ENCODE measurements at places on chromosomes 6 and 20.

DNA sequence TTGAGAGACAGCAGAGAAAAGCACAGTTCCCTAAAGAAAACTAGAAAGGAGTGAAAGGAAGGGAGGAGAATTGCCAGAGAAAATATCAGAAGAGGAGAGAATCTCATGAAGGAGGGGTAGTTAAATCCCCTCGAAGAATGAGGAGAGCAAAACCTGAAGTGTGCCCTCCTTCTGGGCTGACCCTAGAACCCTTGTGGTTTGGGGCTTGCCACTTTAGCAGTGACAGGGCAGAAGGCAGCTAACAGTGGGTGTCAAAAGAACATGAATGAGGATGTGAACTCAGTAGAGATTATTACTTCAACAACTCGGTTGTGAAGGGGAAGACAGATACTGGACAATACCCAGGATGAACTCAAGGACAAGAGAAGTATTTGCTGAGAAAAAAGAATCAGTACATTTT lies 73.6 kb downstream of the RALGAPA2 start:
- DNase-seq: no peak

- no peak for DNase-seq
Measured at GRCh38 chr6:90466154-90466940, 120.5 kb downstream of the MAP3K7 start.

DNA sequence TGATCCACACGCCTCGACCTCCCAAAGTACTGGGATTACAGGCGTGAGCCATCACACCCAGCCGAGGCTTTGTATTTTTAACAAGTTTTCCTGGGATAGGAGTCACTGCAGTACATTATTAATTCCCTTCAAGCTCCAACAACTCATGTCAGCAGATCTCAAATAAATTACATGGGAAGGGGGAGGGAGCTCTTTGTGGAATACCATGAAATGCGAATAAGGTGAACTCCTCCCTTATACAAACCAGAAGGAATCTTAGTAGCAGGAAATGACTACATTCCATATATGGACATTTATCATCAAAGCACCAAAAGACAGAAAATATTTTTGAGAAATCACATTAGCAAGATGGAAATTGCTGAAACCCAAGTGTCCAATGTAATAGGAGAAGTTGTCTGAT lies 2.9 kb downstream of the GSS start:
- no peak for DNase-seq

DNA sequence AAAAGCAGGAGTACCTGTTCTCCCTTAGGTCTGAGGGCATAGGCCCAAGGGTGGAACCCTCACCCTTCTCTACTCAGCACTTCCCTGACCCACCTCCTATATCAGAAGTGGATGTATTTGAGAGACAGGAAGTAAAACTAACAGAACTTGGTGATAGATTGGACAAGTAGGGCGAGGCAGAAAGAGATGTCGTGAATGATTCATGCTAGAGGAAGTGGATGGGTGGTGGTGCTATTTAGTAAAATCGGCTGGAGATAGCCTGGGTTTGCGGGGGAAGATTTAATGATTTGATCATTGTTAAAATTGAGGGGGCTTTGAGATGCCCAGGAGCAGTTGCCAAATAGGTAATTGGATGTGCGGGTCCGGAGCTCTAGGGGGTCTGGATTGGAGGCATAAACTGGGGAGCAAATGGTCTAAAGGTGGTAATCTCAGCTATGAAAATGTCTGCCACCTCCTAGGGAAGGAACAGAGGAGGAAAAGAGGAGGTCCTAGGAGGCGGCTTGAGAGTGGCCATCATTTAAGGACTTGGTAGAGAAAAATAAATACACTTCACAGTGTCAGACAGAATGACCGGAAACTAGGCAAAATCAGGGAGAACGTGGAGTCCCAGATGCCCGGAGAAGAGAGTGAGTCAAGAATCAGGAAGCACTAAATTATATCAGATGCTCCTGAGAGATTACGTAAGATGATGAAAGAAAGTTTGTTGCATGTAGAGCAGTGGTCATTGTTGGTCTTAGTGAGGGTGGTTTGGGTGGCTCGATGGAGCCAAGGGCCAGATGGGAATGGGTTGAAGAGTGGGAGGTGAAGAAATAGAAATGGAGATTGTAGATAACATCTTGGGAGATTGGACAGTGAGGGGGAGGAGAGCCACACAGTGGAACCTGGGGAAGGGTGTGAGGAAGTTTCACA lies 142.0 kb downstream of the CEP57L1 start:
- no peak for DNase-seq

- no peak for DNase-seq
Measured at GRCh38 chr6:148109732-148110131, 232.9 kb upstream of the SASH1 start.

DNA sequence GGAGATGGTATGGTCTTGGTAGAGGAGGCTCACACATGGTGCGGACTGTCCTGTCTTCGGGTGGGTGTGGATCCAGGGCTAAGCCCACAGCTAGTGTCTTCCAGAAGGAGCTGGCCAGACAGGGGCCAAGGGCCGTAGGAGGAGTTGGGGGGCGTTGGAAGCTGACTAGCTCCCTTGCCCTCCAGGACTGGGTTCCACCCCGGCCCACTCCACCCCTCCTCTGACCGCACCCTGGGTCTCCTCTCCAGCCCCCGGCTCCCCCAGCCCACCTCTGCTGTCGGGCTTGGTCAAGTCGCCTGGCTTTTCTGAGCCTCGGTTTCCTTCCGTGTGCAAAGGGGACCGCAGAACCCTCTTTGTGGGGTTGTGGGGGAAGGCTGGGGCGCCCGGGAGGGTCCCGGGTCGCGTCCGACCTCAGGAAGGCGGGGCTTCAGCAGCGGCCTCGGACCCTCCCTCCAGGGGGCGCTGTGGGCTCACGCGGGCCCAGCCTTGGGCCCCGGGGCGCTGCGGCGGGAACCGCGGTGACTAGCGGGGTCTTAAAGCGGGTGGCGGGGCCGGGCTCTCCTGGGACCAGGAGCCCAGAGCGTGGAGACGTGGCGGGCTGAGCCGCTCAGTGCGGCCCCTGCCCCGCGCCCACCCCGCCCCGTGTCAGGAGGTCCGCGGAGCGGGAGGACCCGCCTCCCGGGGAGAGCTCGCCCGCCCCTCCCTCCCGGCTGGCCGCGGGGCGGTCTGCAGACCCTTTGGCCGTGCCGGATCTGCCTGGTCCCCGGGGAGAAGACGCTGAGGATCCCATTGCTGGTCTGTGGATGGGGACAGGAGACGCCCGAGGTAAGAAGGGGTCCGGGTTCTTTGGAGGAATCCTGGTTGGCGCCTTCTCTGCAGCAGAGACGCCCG lies 5.4 kb downstream of the NPBWR2 start:
- DNase-seq: no peak

GRCh38 chr6:75735491-75736186 lies 13.4 kb upstream of the MYO6 start:
- DNase-seq: no peak

- no peak for DNase-seq
Measured at GRCh38 chr6:116840091-116840490, 11.2 kb upstream of the GPRC6A start.

DNA sequence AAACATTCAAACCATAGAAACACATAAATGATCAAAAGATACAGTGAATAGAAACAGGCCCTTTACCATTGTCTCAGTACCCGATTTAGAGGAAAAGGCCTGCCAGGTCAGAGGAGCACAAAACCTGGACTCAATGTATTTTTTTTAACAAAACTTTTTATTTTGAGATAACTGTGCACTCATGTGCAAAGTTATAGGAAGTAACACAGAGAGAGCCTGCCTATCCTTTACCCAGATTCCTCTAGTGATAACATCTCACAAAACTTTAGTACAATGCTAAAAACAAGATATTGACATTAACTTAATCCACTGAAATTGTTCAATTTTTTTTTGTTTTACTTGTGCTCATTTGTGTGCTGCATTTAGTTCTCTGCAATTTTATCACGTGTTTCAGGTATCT lies 36.8 kb upstream of the SAMD3 start:
- no peak for DNase-seq

GRCh38 chr6:41682497-41683272 lies 44.4 kb downstream of the MDFI start:
- no peak for DNase-seq

DNA sequence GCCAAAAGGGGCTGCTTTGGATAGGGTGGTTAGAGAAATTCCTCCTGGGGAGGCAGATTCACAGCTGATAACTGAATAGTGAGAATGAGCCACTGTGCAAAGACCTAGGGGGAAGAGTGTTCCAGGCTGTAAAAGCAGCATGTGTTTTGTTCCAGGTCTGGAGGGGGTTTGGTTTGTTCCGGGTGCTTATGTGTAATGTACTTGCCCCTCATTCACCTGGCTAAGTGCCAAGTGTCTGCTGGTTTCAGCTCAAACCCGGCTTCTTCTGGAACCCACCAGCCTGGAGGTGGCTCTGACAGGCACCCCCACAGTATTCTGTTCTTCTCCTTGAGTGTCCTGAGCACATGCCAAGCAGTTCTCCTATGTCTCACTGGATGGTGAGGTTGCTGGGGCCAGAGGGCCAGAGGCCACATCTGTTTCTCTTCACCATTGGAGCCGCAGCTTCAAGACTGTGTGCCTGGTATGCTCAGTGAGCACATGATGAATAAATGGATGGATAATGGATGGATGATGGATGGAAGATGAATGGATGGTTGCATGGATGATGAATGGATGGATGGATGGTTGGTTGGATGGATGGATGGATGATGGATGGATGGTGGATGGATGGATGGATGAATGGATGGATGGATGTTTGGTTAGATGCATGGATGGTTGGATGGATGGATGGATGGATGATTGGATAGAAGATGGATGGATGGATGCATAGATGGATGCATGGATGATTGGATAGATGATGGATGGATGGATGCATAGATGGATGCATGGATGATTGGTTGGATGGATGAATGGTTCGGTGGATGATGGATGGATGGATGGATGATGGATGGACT lies 227.6 kb downstream of the BMP7 start:
- no peak for DNase-seq

DNA sequence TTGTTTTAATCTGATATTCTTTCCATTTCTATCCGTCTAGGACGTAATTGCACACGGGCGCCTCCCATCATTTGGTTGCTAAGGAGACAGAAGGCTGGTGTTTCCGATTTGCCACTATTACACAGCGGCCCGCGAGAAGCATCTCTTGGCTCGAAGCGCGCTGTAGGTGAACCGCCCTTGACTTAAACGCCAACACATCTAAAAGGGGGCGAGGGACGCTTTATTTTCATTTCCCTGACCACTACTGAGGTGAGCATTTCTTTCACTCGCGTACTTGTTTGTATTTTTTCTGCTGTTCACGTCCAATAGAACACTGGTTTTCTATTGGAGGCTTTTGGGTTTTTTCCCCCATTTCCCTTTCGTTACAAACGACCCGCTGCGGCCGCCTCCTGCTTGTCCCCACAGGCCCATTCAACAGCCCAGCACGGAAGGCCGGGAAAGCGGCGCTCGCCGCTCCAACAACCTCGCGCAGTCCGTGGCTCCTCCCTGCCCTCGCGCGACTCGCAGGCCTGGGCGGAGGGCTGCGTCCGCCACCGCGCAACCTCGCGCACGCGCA lies 505 bp upstream of the WRNIP1 start:
- DNase-seq: peak; percentile 47

DNA sequence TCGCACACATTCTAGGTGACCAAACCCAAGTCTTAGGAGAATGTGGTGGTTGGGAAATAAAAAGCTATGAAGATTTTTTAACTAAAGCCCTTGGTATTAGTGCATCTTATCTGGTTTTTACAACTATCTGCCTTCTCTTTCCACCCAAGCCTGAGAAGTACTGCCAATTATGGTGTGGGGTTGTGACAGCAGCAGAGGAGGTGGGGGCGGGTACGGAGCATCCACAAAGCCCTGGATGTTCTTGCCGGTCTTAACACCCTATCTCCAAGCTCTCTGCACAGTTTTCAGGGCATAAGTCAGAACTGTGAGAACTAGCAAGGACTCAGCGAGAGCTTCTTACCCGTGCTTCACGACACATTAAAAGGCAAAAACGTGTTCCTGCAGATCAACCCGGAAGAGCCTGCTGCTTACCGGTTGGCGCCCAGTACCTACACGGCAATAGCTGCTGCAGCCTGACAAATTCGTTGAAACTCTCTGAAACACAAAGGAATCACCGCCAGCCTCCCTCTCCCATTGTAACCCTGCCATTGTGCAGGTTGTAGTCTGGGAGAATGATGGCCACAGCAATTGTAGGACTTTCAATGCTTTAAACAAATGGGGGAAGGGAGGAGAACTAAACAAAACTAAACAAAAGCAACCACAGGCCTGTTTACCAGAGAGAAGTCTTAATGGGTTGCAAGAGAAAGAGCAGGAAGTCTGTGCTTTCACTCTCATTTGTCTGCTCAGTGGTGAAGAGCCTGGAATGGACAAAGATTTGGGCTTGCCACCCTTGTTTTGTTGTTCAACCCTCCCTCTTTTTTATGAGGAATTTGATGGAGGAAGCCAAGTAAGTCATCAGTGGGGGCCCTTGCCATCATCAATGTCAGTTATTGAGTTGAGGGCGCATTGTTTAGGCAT lies 461.0 kb upstream of the JARID2 start:
- DNase-seq: no peak

DNA sequence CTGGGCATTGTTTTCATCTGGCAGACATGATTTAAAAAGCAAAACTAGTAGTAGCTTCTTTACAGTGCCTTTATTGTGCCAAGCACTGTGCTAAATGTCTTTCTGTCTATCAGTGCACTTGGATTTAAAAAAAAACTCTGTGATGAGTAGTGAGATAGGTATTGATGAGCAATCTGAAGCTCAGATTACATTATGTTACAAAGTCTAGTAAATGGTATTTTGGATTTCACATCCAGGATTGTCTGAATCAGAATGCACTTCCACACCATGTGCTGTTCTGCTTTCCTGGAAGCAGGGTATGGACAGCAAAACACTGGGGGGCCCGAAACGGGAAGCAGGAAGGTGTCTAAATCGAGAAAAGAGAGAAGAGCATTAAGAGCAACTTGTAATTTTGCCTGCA lies 103.4 kb upstream of the CCN2 start:
- no peak for DNase-seq

DNA sequence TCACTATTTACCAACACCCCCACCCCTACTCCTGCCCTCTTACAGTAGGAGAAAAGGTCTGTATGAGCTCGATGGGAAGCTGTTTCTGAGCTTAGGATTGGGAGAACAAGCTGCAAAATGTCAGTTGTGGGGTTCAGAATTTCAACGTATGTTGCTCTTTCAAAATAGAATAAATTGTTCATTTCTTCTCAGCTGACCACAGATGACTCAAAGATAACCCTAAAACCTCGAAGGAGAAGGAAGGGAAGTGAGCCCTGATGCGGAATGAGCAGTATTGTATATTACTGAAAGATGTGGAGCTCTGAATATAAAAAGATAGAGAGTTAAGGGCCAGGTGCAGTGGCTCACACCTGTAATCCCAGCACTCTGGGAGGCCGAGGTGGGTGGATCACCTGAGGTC lies 35.9 kb upstream of the MYLIP start:
- no peak for DNase-seq

GRCh38 chr6:132811276-132811675 lies 3.1 kb upstream of the RPS12 start:
- no peak for DNase-seq

DNA sequence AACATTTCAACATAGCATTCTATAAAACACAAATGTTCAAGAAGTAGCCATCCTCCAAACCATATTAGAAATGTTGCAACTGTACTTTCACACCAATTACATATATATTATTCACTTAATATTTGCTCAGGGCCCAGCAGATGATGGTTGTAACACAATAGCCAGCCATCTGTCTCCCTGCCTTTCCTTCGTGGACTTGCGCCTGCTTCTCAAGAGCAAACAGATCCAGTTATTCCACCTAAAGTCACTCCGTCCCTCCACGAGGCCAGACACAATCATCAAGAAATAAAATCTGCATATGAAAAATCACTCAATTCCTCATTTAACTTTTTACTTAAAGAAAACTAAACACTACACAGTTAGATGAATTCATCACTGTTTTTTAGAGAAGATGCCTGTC lies 160.4 kb downstream of the RALGAPA2 start:
- DNase-seq: no peak

GRCh38 chr6:161409353-161409752 lies 135.5 kb upstream of the AGPAT4 start:
- no peak for DNase-seq

Measured in breast epithelium (tissue), 4 donors.